ENCODE measurements at places on chromosomes 13 and 19.
A peak's percentile ranks its signal among the peaks of the same experiment; 100 is the strongest.

- DNase-seq: peak; percentile 87
Observed at GRCh38 chr13:24693862-24694471, 13.8 kb downstream of the ATP12A start.

- DNase-seq: no peak
Observed at GRCh38 chr13:77415253-77416071, 88.6 kb upstream of the MYCBP2 start.

DNA sequence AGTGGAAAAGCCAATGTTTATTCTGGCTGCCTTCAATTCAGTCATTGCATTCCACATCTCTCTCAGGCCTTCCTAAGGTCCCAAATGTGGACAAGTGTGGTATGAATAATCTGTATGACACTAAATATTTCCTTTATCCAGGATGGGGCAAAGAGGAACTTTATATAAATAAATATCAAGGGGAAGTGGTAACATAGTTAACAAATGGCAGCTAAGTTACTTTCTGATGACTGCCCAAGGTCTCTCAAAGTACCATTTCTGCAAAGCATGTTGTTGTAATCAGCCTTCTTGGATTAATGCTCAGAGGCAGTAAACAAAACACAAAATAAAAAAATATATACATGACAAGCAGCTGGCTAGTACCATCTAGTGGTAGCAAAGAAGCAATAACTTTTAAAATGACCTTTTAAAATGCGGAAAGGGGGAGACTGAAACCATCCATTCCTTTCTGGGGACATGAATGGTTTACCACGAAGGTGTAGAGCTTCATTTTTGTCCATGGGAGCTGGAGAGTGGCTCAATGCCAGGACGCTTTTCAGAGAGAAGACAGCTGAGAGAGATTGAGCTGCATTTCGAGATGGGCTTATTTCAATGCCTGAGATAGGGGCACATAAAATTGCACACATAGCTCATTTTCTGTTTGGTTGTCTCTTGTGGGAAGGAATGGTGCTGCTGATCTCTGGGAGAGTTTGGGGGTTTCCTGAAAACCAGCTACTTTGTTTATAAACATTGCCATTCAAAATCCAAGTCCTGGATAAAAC is 259.2 kb downstream of the RFC3 start:
- peak; percentile 3 for DNase-seq

- DNase-seq: no peak
Observed at GRCh38 chr19:15893477-15893876, 4.4 kb downstream of the CYP4F2 start.

- no peak for DNase-seq
Observed at GRCh38 chr19:27775395-27775794, 1437.6 kb downstream of the UQCRFS1 start.

DNA sequence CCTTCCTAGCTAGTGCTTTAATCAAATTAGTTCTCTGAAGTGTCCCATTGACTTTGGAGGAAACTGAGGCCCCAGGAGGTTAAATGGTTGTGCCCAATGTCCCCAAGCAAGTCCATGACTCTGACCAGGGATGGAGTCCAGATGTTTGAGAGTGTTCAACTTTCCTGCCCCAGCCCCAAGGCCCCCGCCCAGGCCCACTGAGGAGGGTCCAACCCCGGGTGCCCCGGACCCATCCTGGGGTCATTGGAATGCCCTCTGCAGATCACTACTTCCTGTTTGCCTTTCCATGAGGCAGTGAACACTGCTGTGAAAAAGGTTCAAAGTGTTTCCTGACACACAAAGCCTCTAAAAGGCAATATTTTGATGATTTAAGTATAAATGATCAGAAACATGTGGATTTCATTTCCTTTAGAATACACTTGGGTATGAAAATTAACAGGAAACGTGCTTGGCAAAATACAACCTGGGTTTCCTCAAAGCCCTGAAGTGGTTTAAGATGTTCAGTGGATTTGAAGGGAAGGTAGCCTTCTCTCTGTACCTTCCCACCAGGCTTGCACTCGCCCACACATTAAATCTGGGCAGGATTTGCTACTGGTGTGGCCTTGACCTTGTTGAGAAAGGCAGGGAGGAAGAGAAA is 335.7 kb downstream of the TSHZ3 start:
- DNase-seq: no peak
